ENCODE measurements at places on chromosomes 3 and 15.

DNA sequence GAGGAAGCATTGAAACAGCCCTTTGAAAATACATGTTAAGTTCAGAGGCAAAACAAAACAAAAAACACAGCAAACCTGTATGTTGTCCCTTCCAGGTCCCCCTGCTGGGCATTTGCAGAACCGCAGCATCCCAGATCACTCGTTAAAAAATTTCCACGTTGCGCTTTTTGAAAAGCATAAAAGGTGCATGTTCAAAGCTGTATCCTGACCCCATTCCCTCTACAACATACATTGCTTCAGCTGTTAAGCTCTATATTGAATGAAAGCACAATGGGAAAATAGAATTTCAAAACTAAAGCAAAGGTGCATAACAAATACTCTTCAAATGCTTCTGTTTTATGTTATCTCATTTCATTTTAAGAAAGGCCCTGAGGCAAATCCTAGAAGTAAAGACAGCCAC lies 328.3 kb downstream of the THSD4 start:
- peak; percentile 8 for DNase-seq

GRCh38 chr3:67610458-67610857 lies 44.0 kb downstream of the SUCLG2 start:
- DNase-seq = no peak

- DNase-seq = no peak
These were observed 5.6 kb downstream of the TERC start for GRCh38 chr3:169759256-169759655.

DNA sequence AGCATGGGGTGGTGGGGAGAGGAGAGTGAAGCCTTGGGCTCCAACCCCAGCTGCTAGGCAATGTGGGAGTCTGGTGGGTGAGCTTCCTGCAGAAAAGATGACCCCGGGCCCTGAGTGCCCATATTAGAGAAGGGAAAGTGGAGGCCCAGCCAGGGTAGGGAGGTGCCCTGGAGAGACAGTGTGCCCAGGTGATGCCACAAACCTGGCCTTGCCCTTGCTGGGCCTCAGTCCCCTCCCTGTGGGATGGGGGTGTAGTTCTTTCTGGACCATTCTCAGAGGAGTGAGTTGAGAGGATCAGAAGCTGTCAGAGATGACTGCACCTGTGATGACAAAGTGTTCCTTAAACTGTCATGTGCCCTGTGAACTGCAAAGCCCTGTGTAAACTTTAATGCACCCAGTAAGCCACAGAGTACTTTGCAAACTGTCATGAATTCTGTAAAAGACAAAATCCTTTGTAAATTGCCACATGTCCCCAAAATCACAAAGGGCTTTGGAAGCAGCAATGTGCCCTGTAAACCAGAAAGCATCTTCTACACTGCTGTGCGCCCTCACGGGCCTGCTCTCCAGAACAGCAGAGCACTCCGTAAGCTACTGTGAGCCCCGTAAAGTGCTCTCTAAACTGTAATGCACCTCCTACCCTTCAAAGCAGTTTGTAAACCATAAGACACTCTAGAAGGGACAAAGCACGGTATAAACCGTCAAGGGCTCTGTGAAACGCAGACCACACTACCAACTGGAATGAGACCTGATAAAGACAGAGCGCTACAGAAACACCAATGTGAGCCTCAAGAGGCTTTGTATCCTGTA lies 51.3 kb upstream of the FGD5 start:
- no peak for DNase-seq

- DNase-seq = no peak
These were observed 146.1 kb downstream of the UACA start for GRCh38 chr15:70617076-70617910.

DNA sequence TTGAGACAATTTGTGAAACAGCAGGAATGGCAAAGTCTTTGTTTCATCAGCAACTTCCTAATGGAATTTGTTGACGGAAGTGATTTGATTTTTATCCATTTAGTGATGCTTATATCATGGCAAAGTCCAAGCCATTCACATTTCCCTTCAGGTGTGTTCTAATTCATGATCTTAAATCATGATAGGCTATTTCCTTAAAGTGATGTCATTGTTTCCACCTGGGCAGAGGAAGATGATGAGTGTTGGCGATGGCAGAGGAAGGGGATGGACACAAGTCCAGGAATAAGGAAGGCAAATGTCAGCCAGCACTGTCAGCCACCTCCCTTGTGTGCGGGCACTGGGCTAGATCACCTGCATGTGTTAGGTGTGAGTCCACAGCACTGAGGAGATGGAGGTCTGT lies 49.9 kb downstream of the EEFSEC start:
- DNase-seq = no peak

DNA sequence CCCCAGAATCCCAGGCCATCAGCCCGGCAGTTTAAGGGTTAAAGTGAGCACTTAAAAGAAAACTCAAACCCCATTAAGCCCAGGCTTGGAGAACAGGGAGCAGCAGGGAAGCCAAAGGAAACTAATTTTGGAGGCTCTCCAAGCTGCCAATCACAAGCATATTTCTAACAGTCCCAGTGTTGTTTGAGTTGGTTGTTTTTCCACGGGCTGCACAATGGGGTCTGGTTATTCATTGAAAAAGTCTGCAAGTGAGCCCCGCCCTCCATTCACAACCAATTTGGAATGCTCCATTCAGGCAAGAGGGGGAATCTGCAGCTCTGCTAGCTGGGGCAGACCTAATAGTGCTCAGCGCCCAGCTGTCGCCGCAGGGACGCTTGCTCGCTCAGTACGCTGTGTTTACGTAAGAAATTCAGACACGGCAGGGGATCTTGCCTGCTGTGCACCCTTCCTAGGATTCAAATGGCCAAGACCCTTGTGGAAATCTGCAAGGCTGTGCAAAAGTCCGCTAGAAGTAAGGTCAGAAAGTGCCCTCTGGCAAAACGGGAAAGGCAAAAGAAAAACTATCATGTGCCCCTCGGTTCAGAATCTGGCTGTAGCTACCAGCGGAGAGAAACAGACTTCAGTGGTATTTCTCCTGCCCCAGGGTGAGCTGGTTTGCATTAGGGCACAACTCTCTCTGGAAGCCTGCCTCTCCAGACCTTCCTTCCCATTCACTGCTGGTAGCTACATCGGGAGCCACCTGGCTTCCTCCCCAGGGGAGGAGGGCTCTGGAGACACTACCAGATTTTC lies 11.0 kb downstream of the ETV5 start:
- no peak for DNase-seq

DNA sequence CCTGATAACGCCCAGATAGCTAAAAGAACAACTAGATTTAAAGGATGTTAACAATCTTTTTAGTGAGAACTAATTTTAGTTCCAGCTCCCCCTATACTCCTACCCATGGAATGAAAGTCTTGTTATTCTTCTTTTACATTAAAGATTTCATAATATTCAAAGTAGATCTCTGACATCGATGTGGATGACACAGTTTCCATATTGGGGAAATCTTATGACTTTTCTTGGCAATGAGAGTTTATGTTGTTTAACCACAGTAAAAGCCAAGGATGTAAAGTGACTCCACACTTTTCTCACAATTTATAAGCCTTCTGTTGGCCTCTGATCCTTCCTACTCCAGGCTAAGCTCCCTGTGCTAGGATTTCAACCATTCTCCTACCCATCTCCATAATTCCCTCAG lies 332.6 kb upstream of the KCNMB2 start:
- no peak for DNase-seq

- no peak for DNase-seq
These were observed 13.0 kb downstream of the HDC start for GRCh38 chr15:50252556-50252955.

GRCh38 chr15:57144448-57144847 lies 226.0 kb downstream of the TCF12 start:
- DNase-seq = no peak

GRCh38 chr15:58487724-58488120 lies 55.9 kb downstream of the LIPC start:
- no peak for DNase-seq

- DNase-seq = no peak
These were observed 89.4 kb downstream of the CD47 start for GRCh38 chr3:108001457-108001856.

GRCh38 chr15:51755790-51756189 lies 4.4 kb downstream of the TMOD2 start:
- no peak for DNase-seq

- DNase-seq = no peak
These were observed 1.9 kb upstream of the WNT7A start for GRCh38 chr3:13881536-13882410.

GRCh38 chr3:72523429-72524151 lies 324.7 kb downstream of the SHQ1 start:
- DNase-seq = no peak

DNA sequence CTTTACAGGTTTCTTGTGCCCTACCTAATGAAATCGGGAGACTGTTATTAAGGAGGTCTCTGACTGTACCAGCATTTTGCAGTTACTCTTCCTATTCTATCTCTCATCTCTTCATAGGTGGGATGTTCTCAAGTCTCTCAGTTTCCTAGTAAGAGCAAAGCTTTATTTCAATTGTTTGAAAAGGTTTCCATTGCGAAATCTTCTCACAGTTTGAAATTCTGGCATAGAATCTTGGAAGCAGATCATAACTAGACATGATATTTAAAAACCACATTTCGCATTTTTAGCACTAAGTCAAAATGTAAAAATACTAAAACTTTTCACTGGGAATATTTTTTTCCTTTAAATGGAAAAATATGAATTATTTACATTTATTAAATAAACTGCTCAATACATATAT lies 1311.4 kb downstream of the ROBO2 start:
- DNase-seq = no peak

DNA sequence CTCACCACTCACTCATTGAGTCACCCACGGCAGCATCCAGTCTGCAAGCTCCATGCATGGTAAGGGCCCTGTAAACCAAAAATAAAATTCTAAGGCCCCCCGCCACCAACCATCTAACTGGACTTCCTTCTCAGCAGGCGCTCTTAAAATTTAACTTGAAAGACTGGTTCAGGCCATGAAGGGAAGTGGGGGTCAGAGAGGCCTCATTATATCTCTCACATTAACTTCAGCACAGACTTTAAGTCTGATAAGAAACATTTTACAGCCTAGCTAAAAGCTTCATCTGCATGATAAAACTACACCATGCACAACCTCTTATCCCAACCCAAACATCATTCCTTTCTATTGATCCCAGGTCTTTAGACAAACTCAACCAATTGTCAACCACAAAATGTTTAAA lies 38.5 kb downstream of the FBLN2 start:
- DNase-seq = no peak

DNA sequence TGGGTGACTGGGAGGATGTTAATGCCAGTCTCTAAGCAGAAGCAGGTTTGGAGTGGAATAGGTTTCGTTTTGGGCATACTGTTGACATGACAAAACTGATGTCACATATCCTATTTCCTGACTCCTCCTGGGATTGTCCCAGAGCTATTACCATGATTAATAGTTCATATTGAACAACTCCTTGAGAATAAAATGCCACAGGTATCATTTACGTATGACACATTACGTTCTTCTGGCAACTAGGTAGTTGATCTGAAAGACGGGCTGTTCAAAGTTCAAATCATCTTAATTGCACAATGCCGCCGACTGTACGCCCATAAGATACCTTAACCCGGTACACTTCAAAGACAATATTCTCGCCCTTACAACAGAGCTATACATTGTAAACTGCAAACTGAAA lies 1.4 kb upstream of the RAB5A start:
- DNase-seq = no peak

DNA sequence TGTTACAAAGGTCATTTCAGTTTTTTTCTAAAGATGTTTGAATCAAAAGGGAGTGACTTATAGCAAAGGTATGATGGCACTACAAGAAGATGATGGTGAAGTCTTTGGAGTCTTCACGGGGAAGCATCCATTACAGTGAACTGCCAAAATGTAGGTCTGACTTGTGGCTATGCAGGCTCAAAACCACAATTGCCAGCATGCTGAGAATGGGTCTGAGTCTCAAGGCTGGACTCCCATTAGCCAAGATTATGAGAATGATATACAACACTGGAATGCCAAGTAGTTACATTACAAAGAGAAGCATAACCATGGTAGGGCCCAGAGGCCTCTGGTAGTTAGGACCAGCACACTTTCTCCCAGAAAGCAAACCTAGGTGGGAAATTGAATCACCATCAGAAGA lies 194.2 kb downstream of the MTHFS start:
- DNase-seq = no peak

GRCh38 chr3:195072916-195073564 lies 197.9 kb downstream of the XXYLT1 start:
- no peak for DNase-seq

DNA sequence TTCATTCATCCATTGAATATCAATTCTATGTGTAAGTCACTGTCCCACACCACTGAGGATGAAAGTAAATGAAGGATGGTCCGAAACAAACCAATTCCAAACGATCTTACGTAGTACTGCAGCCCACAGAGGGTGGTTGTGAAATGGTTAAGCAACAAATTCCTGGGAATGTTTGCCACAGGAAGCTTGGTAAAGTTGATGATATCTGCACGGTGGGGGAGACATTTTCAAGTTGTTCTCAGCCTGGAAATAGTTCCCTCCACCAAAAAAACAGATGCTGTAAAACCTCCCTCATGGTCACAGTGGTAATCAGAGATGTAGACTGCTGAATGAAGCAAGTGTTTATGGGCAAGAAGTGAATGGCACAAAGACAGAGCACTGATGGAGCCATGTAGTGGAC lies 35.9 kb upstream of the BNC1 start:
- DNase-seq = no peak

DNA sequence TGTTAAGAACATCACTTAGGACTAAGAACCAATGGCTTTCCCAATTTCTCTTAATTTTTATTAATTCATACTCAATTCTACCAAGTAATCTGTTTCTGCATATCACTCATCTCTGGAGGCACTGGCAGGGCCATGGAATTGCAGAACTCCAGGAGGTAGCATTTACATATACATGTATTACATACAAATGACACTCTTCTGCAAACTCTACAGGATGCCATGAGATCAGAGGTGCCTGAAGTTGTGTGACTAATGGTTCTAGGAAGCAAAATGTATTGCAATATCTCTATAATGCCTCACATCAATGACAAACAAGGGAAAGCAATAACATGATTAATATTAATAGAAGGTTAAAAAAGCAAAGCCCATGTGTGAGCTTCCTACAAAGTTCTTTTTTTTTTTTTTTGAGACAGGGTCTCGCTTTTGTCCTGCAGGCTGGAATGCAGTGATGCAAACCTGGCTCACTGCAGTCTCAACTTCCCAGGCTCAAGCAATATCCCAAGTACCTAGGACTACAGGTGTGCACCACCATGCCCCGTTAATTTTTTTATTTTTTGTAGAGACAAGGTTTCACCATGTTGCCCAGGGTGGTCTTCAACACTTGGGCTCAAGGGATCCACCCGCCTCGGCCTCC lies 33.0 kb downstream of the DENND6A start:
- no peak for DNase-seq

- DNase-seq = no peak
These were observed 1.2 kb upstream of the TM4SF1 start for GRCh38 chr3:149378478-149379309.

- DNase-seq = no peak
These were observed 583.9 kb downstream of the NTRK3 start for GRCh38 chr15:87672309-87673288.

Data from activated T-cell treated with anti-CD3 and anti-CD28 coated beads for 48 hours (primary cell).